Uterus (tissue), 4 donors: ENCODE measurements at places on chromosomes 7 and 10. TPM values are rescaled to one million over a fixed set of nuclear protein-coding genes. Genes with fewer than 3 reads are reported as not detected.
A peak's percentile ranks its signal among the peaks of the same experiment; 100 is the strongest.

Gene TUBB8
- not detected for total RNA-seq

Gene SLC16A9
- total RNA-seq = 13.5 TPM

Gene TUBAL3
- not detected for total RNA-seq

- no peak for DNase-seq
Measured at GRCh38 chr10:124996854-124997215, 54.9 kb downstream of the ZRANB1 start.

DNA sequence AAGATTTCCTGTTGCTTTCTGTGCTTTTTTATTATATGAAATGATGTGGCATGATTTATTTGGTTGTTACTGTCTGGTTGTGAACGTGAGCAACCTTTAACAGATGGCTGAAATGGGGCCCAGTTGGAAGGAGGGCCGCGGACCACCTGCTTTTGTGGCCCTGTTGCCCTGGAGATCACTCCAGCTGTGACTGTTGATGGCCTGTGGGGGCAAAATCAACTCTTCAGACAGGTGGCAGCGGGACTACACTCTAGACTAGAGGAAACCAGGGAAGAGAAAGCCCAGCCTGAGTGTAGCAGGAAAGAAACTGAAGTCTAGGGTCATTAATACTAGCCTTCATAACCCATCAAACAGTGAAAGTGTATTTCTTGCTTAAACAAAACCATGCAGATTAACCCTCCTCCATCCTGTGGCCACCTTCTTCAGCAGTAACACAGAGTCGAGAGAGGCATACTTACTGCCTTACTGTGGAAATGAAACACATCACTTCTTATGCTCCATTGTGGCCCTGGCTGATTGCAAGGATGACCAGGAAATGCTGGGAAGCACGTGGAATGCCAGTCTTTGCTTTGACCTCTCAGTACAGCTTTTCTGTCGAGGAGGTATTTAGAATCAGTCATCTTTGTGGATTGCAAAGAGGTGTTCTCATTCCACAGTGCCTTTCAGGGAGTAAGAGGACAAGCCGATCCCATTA lies 80.5 kb downstream of the CCNY start:
- DNase-seq = peak; percentile 19

GRCh38 chr10:20963056-20963455 lies 65.9 kb upstream of the NEBL start:
- no peak for DNase-seq

GRCh38 chr10:118163217-118163616 lies 116.5 kb upstream of the RAB11FIP2 start:
- DNase-seq = no peak

- DNase-seq = no peak
Measured at GRCh38 chr10:46074196-46074946, 28.3 kb upstream of the MSMB start.

DNA sequence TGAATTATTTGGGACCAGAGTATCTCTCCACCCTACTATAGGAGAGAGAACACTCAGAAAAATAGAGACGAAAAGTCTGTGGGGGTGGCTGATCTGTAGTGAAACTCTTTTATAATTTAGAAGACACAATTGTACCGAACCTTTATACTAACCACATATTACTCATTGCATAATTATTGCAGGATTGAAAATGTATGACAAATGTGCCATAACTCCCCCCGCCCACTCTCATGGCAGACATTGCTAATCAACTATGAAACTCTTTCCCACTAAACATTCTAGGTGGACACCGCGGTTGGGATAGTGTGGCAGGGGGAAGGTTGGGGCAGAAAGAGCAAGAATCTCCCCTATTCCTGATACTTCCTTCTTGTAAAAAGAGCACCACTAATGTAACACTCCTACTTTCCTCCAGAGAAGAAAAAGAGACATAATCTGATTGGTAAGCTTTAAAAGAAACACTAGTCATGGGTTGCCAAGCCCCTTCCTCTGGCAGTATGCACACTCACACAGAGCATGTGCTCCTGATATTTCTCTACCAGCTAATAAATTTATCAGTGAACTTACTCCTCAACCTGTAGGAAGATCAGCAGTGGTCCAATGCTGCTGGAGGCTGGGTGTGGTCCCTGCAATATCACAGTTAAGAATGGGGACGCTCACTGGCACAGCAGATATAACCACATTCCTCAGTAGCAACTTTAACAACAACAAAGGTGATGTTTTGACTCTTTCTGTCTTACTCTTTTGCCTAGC lies 18.7 kb upstream of the ARID5B start:
- no peak for DNase-seq

- DNase-seq = no peak
Measured at GRCh38 chr10:53786236-53786900, 1013.8 kb upstream of the MBL2 start.

DNA sequence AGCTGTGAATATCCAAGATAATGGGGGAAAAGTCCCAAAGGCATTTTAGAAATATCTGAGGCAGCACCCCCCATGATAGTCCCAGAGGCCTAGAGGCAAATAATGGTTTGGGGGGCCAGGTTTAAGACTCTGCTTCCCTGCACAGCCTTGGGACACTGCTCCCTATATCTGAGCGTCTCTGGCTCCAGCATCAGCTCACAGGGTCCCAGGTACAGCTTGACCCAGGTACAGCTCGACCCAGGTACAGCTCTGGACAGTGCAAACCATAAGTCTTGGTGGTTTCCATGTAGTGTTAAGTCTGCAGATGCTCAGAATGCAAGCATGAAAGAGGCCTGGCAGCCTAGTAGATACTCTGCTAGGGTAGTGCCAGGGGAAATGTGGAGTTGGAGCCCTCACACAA lies 47.0 kb upstream of the VWDE start:
- DNase-seq = no peak

DNA sequence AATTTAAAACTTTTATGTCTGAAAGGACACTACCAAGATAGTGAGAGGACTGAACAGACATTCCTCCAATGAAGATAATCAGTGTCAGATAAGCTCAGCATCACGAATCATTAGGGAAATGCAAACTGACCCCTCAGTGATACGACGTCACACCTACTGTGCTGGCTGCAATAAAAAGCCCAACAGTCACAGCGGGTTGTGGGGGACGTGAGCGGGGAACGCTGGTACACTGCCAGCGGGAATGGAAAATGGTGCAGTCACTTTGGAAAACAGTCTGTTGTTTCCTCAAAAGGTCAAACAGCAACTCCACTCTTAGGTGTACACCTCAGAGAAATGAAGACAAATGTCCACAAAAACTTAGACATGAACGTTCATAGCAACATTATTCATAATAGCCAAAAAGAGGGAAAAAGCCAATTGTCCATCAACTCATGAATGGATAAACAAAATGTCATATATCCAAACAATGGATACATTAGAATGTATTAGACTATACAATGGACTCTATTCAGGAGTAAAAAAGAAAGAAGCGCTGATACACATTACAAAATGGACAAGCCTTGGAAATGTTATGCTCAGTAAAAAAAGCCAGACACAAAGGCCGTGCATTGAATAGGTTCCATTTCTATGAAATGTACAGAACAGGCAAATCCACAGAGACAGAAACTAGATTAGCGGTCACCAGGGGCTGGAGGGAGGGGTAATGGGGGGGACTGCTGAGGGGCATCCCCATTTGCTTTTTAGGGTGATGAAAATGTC lies 2.4 kb upstream of the ECHS1 start:
- no peak for DNase-seq

DNA sequence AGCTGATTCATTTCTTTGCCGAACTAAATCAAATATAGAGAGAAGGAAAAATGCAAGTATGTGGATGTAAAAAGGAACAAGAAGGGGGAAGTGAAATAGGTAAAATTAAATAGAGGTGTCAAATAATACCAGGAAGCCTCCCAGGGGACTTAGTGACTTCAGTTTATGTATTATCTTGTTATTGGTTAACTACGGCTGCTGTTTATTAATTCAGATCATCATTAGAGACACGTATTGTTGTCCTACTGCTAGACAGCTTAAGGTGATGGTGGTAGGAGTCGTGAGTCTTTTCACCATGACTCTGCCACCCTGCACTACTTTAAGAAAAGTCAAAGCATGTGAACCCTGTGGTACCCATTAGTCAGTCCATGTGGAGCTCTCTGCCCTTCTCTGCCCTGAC lies 289.1 kb downstream of the PRKG1 start:
- no peak for DNase-seq

- peak; percentile 93 for DNase-seq
Measured at GRCh38 chr10:71212318-71213126, at the start of gene UNC5B. Gene UNC5B (plus strand): TSS chr10:71212570. CDS start chr10:71212986, 416 bp downstream.
